ENCODE measurements at places on chromosomes 16 and 17.

- ATAC-seq = no peak
Observed at GRCh38 chr17:3796110-3796821, 4.7 kb downstream of the ITGAE start.

DNA sequence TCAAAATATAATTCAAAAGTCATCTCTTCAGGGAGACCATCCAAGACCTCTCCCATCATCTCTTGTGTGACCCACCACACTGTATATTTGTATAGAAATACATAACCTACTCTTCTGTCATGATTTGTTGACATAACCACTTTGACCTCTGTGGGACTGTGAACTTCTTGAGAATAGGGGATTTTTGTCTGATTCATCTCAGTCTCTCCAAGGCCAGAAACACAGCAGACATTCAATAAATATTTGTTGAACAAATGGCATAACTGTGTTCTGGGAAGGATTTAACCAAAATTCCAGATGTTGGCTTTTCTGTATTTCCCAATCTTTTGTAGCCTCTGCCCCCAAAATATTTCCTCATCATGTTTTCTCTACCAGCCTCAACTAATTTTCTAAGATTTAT is 169.7 kb downstream of the CDH11 start:
- no peak for ATAC-seq

- ATAC-seq = no peak
Observed at GRCh38 chr16:82631701-82632685, 5.2 kb downstream of the CDH13 start.

GRCh38 chr16:79370736-79371135 is 229.8 kb downstream of the MAF start:
- ATAC-seq = no peak

- ATAC-seq = peak; percentile 7
Observed at GRCh38 chr17:77811521-77811920, 147.0 kb upstream of the TNRC6C start.

GRCh38 chr17:27810211-27810901 is 10.0 kb upstream of the NOS2 start:
- no peak for ATAC-seq

DNA sequence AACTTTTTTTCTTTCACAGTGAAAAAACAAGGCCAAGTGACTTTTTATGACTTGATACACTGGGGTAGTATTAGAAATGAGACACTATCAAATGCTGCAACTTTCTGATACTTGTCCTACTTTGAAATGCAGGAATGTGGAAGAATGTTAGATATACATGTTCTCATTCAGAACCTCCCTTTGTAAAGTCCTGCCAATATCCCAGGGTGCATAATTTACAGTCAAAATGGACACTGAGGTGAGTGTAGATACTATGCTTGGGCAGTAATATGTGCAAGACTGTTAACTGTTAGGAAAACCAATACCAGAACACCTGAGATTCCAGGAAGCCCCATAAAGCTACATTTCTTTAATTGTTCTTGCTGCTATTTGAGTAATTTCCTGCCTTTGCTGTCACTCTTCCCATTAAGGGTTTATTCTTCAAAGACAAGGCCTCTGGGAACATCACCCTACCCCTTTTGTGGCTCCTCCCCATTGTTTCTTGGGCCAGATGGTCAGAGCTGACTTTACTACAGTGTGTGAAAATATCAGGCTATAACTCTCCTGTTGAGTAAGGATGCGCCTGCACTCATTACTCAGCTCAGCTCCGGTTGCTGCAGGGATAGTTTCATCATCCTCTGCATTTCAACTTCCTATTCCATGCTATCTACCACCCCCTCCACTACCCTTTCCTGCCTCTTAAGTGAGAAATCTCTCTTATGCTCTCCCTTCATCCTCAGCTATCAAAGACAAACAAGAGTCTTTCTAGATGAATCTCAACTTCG is 48.7 kb downstream of the TMEM100 start:
- no peak for ATAC-seq

GRCh38 chr16:50185005-50185505 is 31.9 kb downstream of the TENT4B start:
- peak; percentile 85 for ATAC-seq

DNA sequence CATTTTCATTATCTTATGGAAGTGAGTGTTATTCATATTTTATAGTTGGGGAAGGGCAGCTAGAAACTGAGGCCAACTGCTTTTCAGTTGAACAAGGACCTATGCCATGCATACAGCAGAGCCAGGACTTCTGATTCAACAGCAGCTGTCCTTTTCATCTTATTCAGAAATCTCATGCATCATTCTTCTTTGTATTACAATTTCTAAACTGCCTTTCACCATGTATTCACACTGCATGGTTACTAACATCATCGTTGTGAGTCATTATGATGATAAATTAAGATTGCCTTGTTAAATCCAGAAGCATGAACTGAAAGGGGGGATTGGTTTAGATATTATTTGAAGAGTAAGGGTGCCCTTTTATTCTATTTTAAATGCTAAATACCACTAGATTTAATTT is 1470.1 kb upstream of the GOT2 start:
- ATAC-seq = no peak

- ATAC-seq = no peak
Observed at GRCh38 chr17:77106874-77107358, 33.9 kb upstream of the SEC14L1 start.

DNA sequence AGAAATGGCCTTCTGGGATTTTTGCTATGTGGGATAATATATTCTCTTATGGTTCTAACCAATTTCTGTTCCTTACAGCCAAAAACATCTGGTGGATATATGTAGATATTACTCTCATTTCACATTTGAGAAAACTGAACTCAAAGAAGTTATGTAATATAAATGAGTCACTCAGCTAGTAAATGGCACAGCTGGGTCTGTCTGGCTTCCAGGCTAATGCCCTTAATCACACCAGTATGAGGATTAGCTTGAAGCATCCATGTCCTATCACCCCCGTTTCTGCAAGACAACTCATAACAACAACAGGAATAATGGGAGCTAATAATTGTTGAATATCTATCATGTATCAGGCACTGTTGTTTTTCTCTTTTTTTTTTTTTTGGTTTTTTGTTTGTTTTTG is 34.4 kb upstream of the USP7 start:
- no peak for ATAC-seq

DNA sequence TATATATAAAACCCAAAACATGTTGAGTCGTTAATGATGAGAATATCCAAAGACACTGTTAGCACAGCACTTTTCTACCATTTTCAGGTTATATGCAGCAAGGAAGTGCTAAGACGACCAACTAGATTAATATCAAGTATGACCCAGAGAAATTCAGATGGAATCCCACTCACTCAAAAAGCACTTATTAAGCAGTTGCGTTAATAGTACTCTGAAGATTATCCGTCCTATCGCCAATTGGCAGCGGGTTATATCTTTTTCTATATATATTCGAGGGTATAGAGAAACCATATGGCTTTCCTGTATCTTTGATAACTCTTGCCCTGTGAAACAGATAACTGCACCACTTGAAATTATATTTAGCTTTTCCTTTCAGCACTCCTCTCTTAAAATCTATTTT is 1.1 kb downstream of the CRLF3 start:
- ATAC-seq = no peak

DNA sequence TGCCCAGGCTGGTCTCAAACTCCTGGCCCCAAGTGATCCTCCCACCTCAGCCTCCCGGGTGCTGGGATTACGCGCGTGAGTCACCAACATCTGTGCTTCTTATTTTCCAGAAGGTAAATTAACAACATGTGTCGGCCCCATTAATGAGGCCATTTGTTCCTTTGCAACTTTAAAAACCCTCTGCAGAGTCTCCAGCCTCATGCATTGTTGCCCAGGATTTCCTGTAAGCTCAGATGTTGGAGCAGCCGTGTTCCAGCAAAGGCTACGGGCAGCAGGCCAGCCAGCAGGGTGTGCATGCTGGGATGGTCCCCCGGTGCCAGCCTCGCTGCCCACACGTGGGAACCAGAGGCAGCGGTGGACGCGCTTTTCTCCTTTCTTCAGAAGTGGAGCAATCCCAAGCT is 19.1 kb upstream of the HEXD start:
- ATAC-seq = peak; percentile 88

GRCh38 chr17:45307290-45308015 is 9.4 kb downstream of the MAP3K14 start:
- ATAC-seq = peak; percentile 53

DNA sequence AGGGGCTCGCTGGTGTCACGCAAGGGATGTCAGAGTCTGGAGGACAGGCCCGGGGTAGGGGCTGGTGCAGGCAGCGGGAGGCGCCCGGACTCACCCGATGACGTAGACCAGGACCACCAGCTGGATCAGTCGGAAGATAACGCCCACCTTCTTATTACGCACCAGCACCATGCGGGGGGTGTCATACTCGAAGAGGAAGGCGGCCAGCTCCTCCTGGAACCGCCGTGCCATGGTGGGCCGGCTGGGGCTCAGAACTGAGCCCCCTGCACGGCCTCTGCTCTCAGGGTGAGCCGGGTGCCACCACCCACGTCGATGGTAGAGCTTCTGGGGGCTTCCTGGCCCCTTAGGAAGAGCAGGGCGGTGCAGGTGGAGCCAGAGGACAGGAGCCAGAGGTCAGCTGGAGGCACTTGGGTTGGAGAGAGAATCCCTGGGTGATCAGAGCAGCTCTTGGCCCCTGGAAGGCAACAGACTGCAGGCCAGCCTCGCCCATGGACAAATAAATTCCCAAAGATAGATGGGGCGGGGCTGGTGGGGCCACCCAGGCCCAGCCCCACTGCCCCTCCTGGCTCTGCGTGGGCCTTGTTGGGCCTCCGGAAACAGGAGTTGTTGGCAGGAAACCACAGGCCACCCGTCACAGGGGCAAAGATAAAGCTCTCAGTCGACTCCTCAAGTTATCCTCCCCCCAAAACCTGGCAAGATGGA is at the start of gene P2RX1:
TSS of gene P2RX1 (minus strand) at position 471 of the 702 bp plus-strand sequence. CDS start at position 231, 240 bp downstream.
- ATAC-seq = no peak

- ATAC-seq = no peak
Observed at GRCh38 chr16:85607796-85608514, 5.2 kb upstream of the GSE1 start.

GRCh38 chr17:1058423-1059130 is 61.6 kb downstream of the TIMM22 start:
- peak; percentile 19 for ATAC-seq

- ATAC-seq = no peak
Observed at GRCh38 chr16:75043175-75043895, 44.5 kb downstream of the ZNRF1 start.

DNA sequence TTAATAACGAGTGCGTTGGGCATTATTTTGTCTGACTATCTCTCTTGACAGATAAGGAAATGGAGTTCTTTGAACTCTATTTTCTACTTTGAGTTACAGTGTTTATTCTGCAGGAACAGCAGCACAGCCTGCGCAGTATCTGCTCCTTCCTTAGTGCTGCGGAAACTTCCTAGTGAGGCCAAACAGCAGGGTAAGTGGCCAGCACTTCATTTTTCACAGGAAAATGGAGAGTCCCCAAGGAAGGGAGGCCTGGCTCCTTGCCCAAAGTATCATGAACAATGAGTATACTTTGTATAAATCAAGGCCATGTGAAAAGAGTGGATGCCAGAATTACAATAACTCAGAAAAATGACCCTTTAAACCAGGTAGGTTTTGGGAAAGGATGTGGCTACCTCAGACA is 140.6 kb downstream of the VPS53 start:
- ATAC-seq = no peak

GRCh38 chr16:50103764-50104163 is 38.0 kb downstream of the HEATR3 start:
- no peak for ATAC-seq

DNA sequence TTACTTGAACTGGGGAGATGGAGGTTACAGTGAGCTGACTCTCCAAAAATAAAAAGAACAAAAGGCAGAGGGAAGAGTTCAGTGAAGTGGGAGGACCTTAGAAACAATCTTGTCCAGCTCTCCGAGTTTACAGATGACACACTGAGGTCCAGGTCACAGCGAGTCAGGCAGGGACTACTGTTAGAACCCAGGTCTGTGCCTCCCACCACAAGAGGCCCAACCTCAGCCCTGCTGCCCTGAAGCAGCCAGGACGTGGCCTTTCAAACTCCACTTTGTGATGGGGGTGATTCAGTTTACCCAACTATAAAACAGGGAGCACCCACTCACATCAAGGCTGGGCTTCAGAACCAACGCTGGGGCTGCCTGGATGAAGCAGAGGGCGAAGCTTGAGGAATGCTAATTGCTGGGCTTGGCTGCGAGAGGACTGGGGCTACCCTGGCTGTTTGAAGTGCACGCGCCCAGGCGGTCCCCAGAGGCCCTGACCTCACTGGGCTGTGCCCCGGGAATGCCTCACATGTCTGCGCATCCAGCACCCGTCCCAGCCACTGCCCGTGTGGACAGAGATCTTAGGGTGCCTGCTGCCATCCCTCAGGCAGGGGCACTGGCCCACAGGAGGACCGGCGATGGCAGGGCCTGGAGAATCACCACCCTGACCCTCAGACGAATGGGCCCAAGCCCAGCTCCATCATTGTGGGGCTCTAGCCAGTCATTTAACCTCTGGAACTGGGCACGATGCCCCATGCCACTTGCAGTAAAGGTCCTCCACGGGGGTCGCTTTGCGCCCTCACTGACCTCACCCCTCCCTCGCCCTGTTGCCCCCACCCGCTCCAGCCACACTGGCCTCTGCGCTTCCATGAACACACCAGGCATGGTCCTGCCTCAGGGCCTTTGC is 11.4 kb downstream of the SLC5A10 start:
- no peak for ATAC-seq

DNA sequence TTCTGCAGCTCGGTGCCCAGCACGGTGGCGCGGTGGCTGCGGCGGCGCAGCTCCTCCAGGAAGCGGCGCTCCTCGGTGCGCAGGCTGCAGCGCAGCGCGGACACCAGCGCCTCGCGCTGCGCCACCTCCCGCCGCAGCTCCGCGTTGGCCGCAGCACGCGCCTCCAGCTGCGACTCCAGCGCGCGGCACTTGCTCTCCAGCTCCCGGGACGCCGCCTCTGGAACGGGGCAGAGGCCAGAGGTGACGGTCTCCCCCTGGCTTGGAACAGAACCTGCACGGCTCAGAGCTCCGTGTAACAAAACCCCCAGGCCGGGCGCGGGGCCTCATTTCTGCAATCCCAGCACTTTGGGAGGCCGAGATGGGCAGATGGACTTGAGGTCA is 13.2 kb upstream of the CLUH start:
- no peak for ATAC-seq

DNA sequence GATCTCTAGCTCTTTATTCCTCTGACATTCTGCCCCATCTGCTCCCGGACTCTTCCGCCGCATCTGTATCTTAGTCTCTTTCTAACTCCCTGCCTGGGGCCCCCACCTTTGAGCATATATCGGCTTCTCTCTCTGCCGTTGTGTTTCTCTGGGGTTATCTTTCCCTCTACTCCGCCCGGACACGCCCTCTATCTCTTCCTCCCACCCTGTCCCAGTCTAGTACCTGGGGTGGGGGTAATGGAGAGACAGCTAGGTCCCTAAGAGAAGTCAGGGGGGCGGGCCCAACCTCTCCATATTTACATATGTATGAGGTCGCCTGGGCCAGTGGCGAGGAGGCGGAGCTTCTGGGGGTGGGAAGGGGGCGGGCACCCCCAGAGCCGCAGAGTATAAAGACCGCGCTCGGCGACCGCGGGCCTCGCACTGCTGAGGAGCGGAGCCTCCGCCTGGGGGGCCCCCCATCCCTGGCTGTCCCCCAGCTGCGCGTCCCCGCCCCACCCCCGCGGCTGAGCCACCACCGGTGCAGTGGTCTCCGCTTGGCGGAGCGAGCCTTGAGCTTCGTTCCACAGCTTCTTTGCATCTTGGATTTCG is at the start of gene ATP1B2:
TSS of gene ATP1B2 (plus strand) at position 418 of the 588 bp plus-strand sequence. CDS start 593 bp downstream, outside the sequence.
- ATAC-seq = peak; percentile 73

- ATAC-seq = no peak
Observed at GRCh38 chr16:78645657-78646056, 546.2 kb downstream of the WWOX start.
